G401 (cell line): ENCODE measurements at places on chromosomes 2 and 18. TPM values are rescaled to one million over a fixed set of nuclear protein-coding genes. Genes with fewer than 3 reads are reported as not detected.

CFAP65 gene
- not detected in 2 replicates for total RNA-seq

ACVR1C gene
- not detected in 2 replicates for total RNA-seq

LBX2 gene
- total RNA-seq: not detected in 2 replicates

DPP4 gene
- total RNA-seq: not detected in 2 replicates

ALPG gene
- 203 and 218 TPM in 2 replicates for total RNA-seq

FBXO15 gene
- total RNA-seq: 0.18 TPM in 1 of 2 replicates, not detected in the other

GLI2 gene
- total RNA-seq: not detected in 2 replicates
